ENCODE measurements at places on chromosomes 16 and 17.

DNA sequence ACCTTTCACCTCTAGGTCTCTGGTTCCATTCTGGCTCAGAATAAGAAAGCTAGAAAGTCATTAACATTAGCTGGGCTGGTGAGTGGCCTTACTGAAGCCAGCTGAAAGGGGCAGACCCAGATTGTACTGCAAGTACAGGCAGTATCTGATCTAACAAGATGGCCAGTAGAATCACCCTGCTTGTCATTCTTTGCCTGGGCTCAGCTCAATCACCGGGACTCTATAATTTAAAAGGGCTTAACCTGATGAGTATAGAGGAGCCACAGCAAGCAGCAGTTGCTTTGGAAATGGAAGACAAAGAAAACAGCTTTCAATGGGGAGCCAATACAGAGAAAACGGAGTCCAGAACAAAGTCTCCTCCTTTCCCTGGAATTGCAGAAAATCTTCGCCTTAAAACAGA lies 13.6 kb downstream of the CDH8 start:
- no peak for DNase-seq

DNA sequence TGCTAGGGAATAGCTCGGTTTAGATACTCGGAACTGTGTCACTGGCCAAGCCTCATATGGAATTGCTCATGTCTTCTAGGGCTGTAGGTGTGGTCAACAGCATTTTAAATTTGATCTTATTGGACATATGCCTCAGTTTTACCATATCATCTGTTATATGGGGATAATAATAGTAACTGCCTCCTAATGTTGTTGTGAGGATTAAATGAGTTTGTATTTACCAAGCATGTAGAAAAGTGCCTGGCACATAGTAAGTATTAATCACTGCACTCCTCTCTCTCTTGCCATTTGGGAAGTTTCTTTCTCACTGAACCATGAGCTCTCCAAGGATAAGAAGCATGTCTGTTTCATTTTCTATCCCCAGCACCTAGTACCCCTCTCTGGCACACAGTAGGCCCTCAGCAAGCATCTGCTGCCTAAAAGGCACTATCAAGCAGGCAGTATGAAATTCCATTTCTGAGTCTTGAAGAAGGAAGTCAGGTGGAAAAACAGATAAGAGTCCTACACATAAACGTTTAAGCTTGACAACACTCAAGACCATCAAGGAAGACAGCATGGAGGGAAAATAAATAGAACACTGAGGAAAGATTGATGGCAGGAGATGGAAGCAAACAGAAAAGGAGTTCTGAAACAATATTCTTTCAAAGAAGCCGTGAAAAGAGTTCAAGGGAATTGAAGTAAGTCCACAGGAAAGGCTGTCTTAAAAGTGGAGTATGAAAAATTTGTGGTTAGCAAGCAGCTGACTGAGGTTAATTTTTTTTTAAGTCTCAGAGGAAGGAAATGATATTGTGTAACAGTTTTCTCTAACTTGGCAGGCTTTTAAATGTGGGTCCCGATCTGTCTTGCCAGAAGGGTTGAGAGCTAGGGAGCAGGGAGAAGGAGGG lies 2.2 kb upstream of the ATP6V0A1 start:
- peak; percentile 55 for DNase-seq

DNA sequence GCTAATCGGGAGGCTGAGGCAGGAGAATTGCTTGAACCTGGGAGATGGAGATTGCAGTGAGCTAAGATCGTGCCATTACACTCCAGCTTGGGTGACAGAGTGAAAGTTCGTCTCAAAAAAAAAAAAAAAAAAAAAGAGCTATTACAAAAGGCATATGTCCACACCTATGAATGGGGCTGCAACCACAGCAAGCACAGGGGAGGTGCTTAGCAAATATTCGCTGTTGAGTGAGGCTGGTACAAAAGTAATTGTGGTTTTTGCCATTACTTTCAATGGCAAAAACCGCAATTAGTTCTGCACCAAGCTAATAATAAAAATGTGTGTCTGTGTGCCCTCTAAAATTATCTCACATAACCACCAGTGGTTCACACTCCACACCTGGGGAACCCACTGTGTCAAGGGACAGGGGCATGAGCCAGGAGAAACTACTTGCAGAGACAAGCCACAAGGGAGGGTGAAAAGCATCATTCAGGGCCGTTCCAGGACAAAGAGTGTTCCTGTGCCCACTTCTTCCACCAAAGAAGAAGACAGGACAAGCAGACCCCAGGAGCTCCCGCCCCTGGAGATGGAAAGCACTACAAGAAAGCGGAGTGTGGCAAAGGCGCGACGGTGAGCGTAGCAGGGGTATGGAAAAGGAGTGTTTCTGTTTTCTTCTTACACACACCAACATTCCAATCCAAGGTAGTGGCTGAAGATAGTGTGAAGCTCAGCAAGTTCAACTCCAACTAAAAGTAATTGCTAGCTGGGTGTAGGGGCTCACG lies 84.4 kb upstream of the CNEP1R1 start:
- DNase-seq, result no peak

DNA sequence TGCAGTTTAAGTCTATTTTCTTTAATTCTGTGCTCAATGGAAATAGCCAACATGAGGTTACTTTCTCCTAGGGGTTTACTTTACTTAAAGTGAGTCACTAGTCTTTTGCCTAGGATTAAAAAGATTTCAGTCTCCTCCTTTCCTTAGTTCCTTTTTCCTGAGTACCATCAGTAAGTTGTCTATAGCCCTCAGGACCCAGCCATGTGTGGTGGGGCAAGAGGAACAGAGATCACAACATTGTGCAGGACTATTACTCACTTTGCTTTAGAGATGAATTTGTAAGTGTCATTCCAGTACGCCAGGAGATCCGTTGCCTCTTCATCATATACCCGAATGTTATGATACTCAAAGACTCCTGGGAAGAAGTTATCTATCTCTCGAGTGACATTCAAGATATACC lies 27.7 kb upstream of the CORO6 start:
- DNase-seq, result no peak

DNA sequence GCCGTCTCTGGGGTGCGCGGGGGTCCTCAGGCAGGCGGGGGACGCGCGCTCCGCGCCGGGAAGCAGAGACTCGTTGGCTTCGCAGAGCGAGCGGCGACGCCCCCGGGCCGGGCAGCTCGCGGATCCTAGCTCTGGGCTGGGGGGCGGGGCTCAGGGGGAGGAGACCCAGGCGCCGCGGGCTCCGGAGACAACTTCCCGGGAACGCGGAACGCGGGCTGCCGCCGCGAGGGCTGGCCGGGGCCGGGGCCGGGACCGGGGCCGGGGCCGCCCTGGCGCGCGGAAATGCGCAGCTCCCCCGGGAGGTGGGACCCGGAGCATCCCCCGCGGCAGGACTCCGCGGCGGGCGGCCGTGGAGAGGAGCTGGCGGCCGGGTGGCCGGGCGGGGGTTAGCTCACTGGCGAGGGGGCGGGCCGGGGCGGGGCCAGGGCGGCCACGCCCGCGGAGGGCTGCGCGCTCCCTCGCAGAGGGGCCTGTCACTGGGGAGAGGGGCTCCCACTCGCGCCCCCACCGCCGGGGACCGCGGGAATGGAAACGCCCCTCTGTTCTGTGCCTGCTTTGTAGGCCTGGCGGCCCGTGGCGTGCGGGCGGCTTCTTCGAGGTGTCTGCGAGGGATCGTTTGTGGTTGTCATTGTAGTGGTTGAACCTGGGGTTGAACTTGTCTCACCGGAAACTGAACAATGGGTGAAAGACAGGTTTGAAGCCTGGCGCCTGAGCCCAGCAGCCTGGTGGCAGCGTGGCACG lies at the start of gene GAS7:
GAS7 (minus strand) TSS at position 98 of the 741 bp plus-strand sequence.
- no peak for DNase-seq

DNA sequence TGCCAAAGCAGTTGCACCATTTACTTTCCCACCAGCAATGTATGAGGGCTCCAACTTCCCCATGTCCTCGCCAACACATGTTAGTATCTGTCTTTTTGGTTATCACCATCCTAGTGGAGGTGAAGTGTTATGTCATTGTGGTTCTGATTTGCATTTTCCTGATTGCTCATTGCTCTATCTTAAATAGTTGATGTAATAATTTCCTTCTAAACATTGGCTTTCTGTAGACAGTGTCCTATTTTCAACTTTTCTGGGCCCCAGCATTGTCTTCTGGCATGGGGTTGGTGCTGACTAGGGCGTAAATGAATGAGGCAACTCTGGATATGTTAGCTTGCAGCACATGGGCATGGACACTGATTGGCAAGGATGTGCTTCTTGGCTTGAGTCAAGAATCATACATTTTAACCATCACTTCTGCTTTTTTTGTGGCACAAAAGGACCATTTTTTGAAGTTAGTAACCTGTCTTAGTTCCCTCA lies 25.1 kb downstream of the PLCG2 start:
- DNase-seq, result no peak

All from HFFc6 (cell line).